ENCODE measurements at places on chromosomes 12 and 14.

DNA sequence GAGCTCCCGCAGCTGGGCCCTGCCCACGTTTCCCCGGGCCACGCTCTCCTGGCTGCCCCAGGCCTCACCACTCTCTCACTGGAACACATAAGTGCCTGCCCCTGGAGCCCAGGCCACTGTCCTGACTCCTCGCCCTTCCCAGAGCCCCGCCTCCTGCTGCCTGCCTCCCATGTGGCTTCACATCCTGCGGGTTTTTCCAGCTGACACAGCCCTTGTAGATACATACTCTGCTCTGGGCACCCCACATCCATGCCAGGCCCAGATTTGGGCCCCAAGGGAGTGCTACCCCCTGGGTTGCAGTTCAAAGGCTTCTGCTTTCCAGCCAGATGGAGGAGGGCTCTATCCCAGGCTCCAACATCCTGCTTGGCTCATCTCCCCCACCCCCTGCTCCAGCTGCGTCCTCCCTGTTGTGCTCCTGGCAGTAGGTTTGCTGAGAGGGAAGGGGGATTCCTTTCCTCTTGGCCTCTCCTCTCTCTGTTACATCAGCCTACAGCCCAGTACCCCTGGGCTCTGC lies 60.1 kb downstream of the TSPAN9 start:
- no peak for DNase-seq

DNA sequence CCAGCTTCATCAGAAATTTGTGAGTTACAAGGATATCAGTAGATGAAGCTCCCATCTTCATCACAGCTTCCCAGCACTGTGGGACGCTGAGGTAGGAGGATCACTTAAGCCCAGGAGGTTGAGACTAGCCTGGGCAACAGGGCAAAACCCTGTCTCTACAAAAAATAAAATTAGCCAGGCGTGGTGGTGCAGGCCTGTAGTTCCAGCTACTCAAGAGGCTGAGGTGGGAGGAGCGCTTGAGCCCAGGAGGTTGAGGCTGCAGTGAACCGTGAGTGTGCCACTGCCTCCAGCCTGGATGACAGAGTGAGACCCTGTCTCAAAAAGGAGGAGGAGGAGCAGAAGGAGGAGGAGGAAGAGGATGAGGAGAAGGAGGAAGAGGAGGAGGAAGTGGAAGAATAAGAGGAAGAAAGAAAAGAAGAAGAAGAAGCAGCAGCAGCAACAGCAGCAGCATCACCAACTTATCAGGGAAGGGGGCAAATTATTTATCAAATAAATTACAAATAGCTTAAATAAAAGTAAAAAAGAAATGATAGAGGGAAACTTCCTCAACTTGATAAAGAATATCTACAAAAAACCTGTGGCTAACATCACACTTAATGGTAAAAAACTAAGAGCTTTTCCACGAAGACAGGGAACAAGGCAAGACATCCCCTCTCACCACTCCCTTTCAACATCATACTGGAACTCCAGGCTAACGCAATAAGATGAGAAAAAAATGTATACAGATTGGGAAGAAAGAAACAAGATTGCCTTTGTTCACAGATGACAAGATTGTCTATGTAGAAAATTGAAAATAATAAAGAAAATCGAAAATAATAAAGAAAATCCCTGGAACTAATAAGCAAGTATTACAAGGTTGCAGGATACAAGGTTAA lies 69.6 kb downstream of the NINJ2 start:
- DNase-seq = no peak

- no peak for DNase-seq
Observed at GRCh38 chr14:70245026-70245425, 56.3 kb upstream of the SLC8A3 start.

GRCh38 chr14:72722201-72722785 lies 171.6 kb downstream of the DPF3 start:
- DNase-seq = no peak

DNA sequence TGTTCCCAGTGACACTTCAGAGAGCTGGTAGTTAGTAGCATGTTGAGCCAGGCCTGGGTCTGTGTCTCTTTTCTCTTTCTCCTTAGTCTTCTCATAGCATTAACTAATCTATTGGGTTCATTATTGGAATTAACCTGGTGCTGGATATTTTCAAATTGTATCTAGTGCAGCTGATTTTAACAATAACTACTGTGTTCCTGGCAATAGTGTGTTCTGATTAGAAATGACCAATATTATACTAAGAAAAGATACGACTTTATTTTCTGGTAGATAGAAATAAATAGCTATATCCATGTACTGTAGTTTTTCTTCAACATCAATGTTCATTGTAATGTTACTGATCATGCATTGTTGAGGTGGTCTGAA lies 3.0 kb downstream of the FOS start:
- DNase-seq = no peak

DNA sequence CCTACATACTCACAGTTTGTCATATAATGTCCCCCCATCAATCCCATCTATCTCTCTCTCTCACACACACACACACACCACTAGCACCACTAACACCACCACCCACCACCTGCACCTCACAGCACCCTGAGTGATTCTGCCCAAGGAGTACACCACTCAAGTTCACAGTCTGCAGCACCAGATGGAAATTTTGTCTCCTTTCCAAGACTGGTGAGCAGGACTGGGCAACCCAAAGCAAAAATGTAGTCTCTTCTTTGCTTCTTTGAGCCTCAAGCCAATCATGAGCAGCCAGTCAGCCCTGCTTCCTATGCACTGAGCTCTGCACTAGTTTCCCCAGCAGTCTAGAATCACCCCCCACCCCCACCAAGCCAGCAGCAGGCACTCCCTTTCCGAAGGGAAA lies 15.0 kb upstream of the ARMH4 start:
- no peak for DNase-seq

DNA sequence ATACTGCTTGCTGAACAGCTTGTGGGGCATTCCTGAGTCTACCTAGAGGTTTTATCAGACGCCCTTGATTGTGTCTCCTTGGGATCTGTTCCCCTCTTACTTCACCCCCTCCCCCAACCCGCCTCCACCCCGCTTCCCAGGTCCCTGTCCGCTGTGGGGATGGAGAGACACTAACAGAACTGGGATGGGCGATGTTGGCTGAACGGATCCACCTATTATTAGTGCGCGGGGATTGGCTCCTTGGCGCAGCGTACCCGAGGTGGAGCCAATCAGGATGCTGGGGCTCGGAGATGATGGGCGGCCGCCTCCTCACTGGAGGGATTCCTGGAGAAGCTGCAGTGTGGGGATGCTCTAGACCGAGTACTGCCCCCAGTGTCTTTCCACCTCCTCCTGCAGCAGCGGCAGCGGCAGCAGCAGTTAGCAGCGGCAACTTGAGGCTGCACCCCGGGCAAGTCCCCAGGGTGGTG lies at the start of gene SYT1:
SYT1 (plus strand) TSS at position 372 of the 467 bp plus-strand sequence.
- DNase-seq = no peak

DNA sequence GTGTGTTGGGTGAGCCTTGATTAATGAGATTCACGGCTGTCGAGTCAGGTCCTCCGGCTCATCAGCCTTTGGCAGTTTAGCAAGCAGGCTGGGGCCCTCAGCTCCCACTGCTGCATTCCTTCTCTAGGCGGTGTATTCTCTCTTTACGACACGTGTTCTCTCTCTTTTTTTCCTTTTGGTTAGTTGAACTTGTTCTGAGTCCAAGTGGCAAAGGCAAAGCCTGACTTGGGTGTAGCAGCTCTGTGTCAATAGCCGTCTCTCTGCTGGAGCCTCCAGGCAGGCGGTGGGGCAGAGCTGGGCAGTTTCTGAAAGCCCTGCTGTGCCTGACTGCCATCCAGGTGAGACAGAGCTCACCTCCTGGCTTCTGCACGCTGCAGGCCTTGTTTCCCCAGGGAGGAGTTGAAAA lies 46.6 kb downstream of the SUSD6 start:
- DNase-seq = no peak

DNA sequence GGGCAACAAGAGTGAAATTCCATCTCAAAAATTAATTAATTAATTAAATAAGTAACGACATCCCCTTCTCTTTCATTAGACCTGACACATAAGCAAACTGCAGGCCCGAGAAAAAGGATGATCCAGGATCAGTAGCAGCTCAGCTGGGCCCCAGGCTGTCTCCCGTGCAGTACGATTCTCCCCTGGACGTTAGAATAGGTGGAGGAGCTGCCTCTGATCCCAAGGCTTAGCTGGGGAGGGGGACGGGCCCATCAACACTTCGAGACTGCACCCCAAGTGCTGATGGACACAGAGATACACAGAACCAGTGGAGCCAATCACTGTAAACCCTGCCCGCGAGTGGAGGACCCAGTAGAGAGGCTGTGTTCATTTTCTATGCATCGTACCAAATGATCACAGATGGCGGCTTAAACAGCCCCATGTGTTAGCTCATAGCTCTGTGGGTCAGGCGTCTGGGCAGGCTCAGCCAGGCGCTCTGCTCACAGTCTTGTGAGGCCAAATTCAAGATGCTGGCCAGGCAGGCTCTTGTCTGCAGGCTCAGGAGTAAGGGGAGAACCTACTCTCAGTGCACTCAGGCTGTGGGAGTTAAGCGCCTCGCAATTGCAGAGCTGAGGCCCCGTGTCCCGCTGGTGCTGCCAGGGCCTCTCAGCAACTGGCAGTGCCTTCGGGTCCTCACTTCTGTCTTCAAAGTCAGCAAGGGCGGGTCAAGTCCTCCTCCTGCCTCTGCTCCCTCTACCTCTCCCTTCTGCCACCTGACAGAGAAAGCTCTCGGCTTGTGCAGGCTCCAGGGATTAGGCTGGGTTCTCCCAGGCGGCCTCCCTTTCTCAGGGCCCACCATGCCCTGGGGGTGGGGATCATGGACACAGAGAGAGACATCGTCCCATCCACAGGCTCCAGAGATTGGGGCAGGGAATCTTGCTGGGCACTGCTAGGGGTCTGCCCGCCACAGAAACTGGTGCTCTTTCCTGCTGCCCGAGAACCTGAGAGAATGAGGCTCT lies 26.4 kb downstream of the RIMBP2 start:
- DNase-seq = no peak

- peak; percentile 85 for DNase-seq
Observed at GRCh38 chr12:56220611-56221231, 1.0 kb downstream of the RNF41 start.

GRCh38 chr12:116186482-116187150 lies 90.9 kb downstream of the MED13L start:
- DNase-seq = no peak

GRCh38 chr12:62914443-62915203 lies 20.3 kb downstream of the PPM1H start:
- DNase-seq = peak; percentile 42

DNA sequence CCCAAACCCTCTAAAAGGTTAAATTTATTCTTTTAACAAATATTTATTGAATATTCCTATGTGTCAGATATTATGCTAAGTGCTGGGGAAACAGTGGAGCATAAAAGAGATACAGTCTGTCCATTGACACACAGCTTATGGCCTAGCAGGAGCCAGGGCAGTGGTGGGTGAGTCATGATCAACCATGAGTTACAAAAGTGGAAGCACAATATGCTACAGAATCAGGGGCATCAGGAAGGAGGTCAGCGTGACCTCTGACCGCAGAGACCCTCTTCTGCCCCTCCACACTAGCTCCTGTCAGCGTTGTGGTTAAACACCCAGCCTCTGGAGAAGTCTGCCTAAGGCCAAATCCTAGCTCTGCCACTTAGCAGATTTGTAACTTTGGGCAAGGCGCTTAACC lies 4.7 kb upstream of the PPP1R1A start:
- DNase-seq = no peak

- DNase-seq = no peak
Observed at GRCh38 chr14:84535484-84535883, 994.5 kb upstream of the FLRT2 start.

- no peak for DNase-seq
Observed at GRCh38 chr14:80275208-80275850, 64.0 kb upstream of the DIO2 start.

GRCh38 chr12:43312991-43313505 lies 239.0 kb downstream of the ADAMTS20 start:
- DNase-seq = peak; percentile 2

DNA sequence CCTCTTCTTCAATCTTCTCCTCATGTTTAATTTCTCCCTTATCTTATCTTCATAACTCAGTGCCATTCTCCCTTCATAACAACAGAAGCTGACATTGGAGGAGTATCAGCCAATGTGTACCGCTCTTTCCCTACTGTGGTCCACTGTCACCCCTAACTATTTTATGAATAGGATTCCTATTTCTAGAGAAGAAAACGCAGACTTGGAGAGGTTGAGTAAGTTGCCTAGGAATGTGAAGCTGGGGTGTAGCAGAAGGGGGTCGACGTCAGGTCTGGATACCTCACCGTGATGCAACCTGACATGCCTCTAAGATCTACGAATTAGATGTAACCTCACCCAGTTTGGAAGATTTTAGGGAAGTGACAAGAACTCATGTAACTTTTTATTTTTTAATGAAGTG lies 17.1 kb downstream of the LMO3 start:
- DNase-seq = no peak

DNA sequence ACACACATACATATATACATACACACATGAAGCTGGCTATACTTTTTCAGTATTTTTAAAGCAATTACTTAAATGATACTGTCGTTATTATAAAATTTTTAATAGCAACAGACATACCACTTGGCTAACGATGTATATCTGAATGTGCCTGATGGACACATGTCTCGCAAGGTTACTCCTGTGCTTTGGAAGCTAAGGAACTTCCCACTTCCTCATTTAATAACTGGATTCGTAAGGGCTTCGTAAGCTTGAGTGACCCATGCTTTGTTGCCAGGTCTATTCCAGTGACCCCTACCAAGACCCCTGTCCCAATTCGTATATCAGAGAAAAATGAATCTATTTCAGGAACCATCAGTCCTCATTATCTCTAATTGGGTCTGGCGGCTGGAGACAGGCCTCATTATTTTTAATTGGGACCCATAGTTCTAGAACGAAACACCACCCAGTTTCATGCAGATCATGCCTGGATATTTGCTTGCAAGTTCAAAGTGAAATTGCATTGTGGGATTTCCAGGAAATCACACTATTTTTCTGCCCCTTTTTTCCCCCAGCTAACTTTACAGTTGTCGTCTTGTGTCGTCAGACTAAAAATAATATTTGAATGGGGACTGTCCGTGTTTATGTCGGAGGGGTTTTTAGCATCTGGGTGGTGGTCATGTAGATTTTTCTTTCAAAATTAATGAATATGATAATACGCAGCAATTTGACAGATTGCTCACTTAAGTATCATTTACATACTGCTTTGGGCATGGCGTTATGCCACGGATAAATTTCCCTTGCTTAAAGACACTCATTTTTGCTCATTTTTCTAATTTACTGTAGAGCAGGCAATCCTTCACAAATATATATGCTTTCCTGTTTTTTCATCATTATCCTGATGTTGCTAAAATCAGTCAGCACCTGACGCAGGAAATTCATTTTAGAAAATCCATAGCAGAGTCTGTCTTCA lies 17.1 kb upstream of the MYO1H start:
- DNase-seq = no peak

All from hematopoietic multipotent progenitor cell treated with erythropoietin and hydrocortisone succinate and interleukin-3 and kit ligand, for 6 days (in vitro differentiated cells).